ENCODE measurements at places on chromosomes 4 and X. TPM values are rescaled to one million over a fixed set of nuclear protein-coding genes. Genes with fewer than 3 reads are reported as not detected.

- DNase-seq: no peak
- peaks cover 65% of the 10 kb centered on the region for H3K36me3 ChIP-seq
- no peaks in the 10 kb centered on the region for H3K27me3 ChIP-seq
- H3K4me1 ChIP-seq: no peaks in the 10 kb centered on the region
Measured at GRCh38 chr4:168383510-168383909, 65.0 kb upstream of the DDX60 start.

- H3K36me3 ChIP-seq: no peaks in the 10 kb centered on the region
- H3K4me3 ChIP-seq: no peak overlapping the region
- no peaks in the 10 kb centered on the region for H3K4me1 ChIP-seq
- no peak for DNase-seq
- H3K27me3 ChIP-seq: peaks cover 4% of the 10 kb centered on the region
Measured at GRCh38 chr4:188279184-188279583, 139.9 kb downstream of the TRIML1 start.

- H3K4me3 ChIP-seq: no peak overlapping the region
- peak; percentile 52 for DNase-seq
- H3K36me3 ChIP-seq: no peaks in the 10 kb centered on the region
- H3K27me3 ChIP-seq: no peaks in the 10 kb centered on the region
Measured at GRCh38 chrX:45803383-45803921, 602.8 kb upstream of the DIPK2B start.

DNA sequence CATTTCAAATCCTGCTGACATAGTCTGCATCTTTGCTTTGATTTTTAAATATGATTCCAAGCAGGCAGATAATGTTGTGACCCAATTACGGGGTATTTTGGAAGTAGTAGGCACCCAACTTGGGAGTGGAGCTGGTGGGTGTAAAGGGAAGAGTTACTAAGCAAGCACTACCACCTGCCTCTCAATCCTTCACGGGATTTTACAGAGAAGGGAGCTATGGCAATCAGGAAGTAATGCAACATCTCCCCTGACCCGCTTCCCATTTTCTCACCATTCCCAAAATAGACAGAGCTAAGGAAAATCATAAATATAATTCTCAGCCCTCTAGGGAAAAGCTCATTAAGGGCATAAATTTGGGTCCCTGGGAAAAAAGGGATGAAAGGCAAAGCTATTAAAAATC, 9.2 kb downstream of the APBB2 start:
- H3K4me3 ChIP-seq: no peak overlapping the region
- H3K36me3 ChIP-seq: no peaks in the 10 kb centered on the region
- DNase-seq: no peak
- H3K4me1 ChIP-seq: no peaks in the 10 kb centered on the region
- no peak overlapping the region for H3K27ac ChIP-seq

Gene GAGE2A
- not detected for total RNA-seq

Gene NXF2B
- total RNA-seq: not detected

DNA sequence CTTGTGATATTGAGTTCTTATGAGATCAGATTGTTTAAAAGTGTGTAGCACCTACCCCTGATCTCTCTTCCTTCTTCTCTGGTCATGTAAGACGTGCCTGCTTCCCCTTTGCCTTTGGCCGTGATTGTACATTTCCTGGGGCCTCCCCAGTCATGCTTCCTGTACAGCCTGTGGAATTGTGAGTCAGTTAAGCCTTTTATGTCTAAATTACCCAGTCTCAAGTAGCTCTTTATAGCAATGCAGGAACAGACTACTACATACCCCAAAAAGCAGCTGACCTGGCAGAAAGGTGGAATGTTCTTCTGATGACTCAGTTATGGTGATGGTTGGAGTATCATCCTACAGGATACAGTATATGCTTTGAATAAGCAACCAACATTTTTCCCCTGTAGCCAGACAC, 11.4 kb upstream of the MCUB start:
- no peaks in the 10 kb centered on the region for H3K27me3 ChIP-seq
- H3K36me3 ChIP-seq: no peaks in the 10 kb centered on the region
- no peak overlapping the region for H3K4me3 ChIP-seq
- peak; percentile 50 for DNase-seq

DNA sequence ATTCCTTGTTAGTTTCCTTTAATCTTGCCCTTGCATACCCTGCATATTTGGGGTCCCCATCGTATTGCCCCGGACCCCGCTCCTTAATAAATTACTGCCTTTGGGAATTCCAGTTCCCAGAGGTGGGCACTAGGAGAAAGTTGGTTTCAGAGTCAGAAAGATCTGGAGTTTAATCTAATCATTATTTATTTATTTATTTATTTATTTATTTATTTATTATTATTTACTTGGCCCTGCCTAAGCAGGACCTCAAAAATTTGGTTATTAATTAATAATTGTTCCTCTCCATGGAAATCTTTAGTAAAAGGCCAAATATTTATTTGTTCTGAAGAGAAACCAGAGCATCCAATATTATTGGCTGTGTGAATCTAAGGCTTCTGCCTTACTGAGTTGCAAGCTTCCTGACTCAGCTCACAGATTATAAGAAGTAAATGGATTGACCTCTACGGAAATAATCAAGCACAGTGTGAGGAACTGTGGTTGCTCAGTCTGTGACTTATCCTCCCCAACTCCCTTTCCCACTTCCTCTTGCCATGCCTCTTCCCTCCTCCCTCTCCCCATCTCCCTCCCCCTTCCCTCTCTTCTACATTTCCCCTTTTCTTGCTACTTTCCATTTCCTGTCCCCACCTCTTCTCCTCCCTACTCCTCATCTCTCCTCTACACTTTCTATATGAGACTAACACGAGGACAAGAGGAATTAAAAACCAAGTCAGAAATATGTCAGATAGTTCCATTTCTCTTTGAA, 61.5 kb upstream of the AP1S2 start:
- no peak for DNase-seq
- no peak overlapping the region for H3K4me3 ChIP-seq
- H3K4me1 ChIP-seq: no peaks in the 10 kb centered on the region
- no peak overlapping the region for H3K27ac ChIP-seq
- H3K27me3 ChIP-seq: peaks cover 2% of the 10 kb centered on the region

Gene PPP1R2C
- not detected for total RNA-seq

- no peaks in the 10 kb centered on the region for H3K36me3 ChIP-seq
- H3K27ac ChIP-seq: no peak overlapping the region
- no peaks in the 10 kb centered on the region for H3K27me3 ChIP-seq
- H3K4me3 ChIP-seq: no peak overlapping the region
- peaks cover 15% of the 10 kb centered on the region for H3K4me1 ChIP-seq
- DNase-seq: no peak
Measured at GRCh38 chr4:153210727-153211126, 6.5 kb downstream of the TRIM2 start.

GRCh38 chrX:153870288-153870690, 15.7 kb downstream of the L1CAM start:
- no peaks in the 10 kb centered on the region for H3K4me1 ChIP-seq
- no peaks in the 10 kb centered on the region for H3K36me3 ChIP-seq
- H3K4me3 ChIP-seq: no peak overlapping the region
- DNase-seq: no peak
- H3K27ac ChIP-seq: no peak overlapping the region

DNA sequence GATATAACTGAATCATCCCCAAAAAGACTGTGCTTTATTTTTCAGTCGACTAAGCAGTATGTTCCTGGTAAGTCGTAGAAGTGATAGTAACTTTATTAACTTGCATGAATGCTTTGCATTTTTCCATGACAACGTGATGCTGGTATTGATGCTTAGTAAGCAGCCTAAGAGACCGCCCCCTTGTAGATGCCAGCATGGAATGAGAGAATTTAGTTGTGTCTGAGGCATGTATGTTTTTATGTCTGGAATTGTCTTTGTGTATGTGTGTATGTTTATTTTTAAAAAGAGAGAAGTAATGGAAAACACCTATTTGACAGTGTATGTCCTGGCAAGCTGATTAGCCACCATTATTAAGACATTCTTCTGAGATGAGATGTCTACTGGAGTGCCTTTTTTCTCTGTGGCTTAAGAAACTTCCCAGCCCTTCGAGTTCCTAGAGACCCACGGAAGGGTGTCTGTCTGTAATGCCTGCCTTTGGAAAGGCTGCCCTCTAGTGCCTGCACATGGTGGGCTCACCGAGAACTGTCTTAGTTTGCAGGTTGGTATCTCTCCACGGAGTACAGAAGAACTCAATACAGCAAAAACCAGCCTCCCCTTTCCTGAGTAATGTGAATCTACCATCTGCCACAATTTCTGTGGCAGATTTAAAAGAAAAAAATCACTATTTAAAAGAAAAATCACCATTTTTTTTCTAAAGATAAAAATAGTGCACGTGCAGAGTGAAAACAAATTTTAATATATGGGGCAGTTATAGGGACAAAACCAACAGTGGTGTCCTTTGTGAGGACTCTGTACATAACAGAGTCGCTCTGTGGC, 85.9 kb downstream of the AASDH start:
- H3K36me3 ChIP-seq: no peaks in the 10 kb centered on the region
- DNase-seq: peak; percentile 48
- H3K27me3 ChIP-seq: no peaks in the 10 kb centered on the region
- no peak overlapping the region for H3K27ac ChIP-seq

GRCh38 chrX:151713849-151714248, 2.0 kb upstream of the FATE1 start:
- no peak for DNase-seq
- no peaks in the 10 kb centered on the region for H3K4me1 ChIP-seq
- no peaks in the 10 kb centered on the region for H3K27me3 ChIP-seq
- H3K36me3 ChIP-seq: no peaks in the 10 kb centered on the region
- no peak overlapping the region for H3K27ac ChIP-seq

DNA sequence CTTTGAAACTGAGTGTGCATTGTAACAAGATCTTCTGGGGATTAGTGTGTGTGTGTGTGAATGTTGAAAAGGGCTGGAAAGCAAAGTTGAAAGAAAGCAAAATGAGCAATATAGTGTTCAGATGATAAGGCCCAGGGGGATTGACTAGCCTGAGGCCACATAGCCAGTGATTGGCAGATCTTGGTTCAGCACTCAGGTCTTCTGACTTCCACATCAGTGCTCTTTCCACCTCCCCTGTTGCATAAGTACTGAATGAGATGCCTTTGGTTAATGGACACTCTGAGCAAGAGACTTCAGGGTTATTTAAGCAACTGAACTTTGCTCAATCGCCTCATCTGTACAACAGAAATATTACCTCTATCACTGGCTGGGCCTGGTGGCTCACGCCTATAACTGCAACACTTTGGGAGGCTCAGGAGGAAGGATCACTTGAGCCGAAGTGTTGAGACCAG, 120.4 kb downstream of the TMEM164 start:
- H3K4me3 ChIP-seq: no peak overlapping the region
- no peak overlapping the region for H3K27ac ChIP-seq
- H3K27me3 ChIP-seq: no peaks in the 10 kb centered on the region
- H3K4me1 ChIP-seq: no peaks in the 10 kb centered on the region
- no peak for DNase-seq

Gene ZNF330
- 41.1 TPM for total RNA-seq

DNA sequence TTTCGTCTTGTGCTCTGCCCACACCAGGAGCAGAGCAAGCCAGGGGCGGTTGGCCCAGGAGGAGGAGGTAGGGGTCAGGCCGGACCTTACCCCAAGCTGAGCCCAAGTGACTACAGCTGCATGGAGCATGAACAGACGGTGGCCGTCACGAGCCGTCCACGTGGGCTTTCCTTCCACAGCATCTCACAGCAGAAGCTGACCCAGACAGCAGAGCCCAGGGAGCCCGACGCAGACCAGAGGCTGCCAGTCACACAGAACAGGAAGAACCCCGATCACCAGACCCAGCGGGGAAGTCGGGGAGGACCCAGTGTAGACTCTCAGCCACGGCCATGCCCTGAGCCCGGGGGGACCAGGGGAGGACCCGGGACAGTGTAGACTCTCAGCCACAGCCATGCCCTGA, 58.0 kb downstream of the FAM53A start:
- peaks cover 24% of the 10 kb centered on the region for H3K4me1 ChIP-seq
- no peak overlapping the region for H3K4me3 ChIP-seq
- no peak overlapping the region for H3K27ac ChIP-seq

DNA sequence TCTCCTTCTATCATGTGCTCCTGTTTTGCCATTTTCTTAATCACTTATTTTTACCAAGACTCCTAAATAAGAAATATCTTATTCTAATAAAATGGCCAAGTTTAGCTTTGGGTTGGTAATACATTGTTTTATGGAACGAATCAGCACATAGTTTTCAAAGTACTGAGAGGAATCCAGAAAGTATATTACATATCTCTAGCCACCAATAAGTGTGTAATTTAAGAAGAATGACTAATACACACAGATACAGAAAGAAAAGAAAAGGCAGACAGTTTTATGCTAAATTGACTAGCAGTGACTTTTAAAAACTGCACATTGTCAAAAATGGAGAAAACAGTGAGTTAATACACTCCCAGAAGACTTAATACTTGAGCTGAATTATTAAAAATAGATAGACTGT, 167.0 kb upstream of the IL15 start:
- no peak for DNase-seq
- no peak overlapping the region for H3K27ac ChIP-seq
- H3K4me1 ChIP-seq: no peaks in the 10 kb centered on the region
- H3K4me3 ChIP-seq: no peak overlapping the region
- H3K36me3 ChIP-seq: no peaks in the 10 kb centered on the region
- H3K27me3 ChIP-seq: no peaks in the 10 kb centered on the region

Gene PAGE2
- not detected for total RNA-seq

Data from CD4-positive, alpha-beta T cell (primary cell).